Cortex of kidney (tissue), 1 donor: ENCODE measurements at places on chromosomes 12 and 14.

DNA sequence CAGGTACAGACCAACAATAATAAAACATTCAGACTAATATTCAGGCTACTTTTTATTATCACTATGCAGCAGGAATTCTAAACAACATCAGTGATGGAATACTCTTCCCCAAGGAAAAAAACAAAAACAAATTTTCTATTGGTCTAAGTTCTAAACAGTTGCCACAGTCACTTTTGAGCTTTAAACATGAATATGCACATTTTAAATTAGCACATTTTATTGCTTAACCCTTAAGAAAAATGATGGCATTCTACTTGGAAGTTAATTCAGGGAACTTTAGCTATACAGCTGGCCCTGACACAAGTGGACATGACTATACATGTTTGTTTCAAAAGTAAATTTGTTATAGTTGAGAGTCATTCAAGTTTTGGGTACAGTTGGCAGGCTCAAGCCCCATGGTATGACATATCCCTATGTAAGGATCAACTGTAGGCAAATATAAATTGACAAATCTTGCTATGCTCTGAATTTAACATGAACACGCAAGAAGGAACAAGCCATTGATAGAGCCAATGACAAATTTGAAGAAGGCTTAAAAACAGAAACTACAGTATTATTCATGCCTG, 224.3 kb upstream of the AMIGO2 start:
- no peak for DNase-seq

DNA sequence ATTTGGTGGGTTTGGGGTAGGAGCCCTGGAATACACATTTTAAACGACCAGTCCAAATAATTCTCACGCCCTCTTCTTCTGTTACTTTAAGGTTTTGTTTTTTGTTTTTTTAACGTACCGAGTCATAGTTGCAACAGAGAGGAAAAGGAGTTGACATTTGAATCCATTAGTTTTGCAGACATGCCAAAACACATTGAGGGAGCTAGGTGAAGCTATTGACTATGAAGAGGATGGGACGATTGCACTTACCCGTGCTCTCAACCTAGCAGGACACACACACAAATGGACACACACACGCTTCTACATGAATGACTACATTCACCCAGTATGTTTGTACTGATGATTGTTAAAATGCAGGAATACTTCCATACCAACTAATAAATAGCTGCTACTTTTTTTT, 54.3 kb upstream of the CIT start:
- no peak for DNase-seq

DNA sequence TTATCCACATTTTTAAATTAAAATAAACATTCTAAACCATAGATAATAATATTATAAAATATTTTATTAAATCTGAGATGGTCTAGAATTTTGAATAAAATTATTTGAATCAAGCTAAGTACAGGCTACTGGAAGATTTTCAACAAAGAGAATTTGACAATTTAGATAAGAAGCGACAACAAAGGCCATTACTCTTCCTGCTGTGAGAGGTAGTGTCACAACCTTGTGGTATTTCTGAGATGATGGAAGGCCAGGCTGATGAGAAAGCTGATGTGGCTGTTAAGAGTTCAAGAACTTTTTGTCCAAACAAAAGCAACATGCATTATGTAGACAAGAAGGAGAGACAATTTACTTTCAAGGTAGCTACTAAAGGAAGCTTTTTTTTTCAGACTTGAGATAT, 43.7 kb upstream of the CNTN1 start:
- no peak for DNase-seq

DNA sequence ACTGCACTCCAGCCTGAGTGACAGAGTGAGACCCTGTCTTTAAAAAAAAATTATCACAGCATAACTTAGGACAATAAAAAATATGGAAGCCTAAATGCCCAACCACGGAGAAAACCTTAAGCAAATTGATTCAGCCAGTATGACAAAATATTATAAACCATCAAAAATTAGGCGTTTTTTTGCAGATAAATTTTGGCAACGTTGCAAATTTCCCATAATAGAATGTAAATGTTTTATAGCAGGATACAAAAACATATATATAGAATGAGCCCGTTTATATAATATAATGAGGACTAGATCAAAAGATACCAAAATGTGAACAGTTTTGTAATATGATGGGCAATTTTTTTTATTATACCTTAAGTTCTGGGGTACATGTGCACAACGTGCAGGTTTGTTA, 6.8 kb upstream of the EML5 start:
- DNase-seq = no peak

DNA sequence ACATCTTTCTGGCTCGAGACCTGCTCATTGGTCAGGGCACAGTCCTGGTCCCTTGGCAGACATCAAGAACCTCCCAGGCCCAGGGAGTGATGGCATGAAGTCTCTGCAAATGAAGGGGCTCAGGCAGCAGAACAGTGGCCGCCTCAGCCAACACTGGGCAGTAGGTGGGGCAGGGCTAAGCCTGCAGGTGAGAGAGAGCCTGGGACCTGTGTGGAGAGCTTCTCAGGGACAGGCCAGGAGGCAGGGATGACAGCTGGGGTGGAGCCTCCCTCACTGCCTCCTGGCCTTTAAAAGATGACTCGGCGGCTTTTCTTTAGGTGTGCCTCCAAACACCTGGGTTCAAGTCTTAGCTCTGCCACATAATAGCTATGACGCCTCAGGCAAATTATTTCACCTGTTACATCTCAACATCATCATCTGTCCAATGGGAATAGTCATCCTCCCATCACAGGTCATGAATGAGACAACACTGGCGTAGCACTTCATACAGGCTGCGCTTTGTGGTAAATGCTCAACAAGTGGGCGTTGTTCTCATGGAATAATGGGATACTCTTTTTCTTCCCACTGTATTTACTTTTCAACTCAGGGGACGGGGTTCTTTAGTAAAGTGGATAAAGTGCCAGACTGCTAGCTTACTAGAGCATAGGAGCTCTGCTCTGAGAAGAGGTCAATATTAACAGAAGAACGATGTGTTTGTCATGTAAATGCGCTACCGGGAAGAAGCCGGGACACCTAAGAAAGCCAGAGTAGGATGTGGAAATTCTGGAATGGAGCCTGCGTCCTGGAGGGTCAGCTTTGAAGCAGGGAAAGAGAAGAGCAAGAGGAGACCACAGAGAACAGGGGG, 277.4 kb downstream of the FOXN3 start:
- DNase-seq = no peak

- no peak for DNase-seq
Measured at GRCh38 chr14:76456200-76456599, 80.3 kb downstream of the ESRRB start.

DNA sequence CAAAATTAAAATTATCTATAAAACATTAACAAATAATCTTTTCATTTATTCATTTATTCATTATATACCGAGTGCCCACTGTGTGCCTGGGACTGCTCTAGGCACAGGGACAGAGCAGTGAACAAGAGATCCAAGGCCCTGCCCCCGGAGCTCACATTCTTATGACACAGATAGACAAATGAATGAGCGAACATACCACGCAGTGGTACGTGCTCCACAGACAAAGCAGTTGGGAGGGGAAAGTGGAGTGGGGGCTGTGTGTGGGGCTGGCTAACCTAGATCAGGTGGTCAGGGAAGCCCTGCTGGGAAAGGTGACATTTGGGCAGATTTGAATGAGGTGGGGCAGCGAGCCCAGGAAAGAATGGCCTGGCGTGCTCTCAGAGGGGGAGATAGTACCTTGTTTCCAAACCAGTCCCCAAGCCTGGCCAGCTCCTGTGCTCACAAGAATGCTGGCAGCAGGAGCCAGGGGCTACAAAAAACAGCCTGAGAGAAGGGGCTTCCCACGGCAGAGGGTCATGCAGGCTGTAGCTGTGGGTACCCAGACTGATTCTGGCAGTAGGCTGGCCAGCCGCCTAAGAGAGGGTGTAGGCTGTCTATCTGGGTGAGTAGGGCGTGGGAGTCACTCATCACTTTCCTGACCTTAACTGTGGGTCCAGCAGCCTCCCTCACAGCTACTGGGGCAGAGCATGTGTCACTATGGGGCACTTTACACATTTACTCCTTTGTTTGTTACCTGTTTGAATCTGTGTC, 57.8 kb upstream of the ACTN1 start:
- no peak for DNase-seq

- DNase-seq = no peak
Measured at GRCh38 chr12:59665701-59666100, 69.9 kb downstream of the SLC16A7 start.
